ENCODE measurements at places on chromosomes 11 and 22.

DNA sequence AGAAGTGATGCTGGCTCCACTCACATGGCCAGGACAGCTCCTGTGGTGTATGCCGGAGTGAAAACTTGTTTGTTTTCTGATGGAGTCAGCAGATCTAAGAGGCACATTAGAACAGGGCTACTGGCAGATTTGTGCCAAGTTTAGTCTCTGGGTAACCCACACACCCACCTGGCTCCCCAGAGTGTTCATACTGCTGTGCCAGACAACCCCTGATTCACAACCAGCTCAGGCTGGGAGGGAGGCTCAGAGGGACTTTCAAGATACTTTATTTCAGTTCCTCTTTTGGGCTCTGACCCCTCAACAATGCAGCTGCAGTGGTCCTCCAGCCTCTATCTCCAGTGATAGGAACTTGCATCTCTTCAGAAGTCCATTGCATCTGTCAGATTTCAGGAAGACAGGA is 8.5 kb downstream of the NTM start:
- DNase-seq: no peak

- DNase-seq: no peak
These were observed 151.3 kb downstream of the SHANK2 start for GRCh38 chr11:71101046-71101445.

GRCh38 chr11:64568041-64568571 is 22.9 kb upstream of the SLC22A12 start:
- no peak for DNase-seq

DNA sequence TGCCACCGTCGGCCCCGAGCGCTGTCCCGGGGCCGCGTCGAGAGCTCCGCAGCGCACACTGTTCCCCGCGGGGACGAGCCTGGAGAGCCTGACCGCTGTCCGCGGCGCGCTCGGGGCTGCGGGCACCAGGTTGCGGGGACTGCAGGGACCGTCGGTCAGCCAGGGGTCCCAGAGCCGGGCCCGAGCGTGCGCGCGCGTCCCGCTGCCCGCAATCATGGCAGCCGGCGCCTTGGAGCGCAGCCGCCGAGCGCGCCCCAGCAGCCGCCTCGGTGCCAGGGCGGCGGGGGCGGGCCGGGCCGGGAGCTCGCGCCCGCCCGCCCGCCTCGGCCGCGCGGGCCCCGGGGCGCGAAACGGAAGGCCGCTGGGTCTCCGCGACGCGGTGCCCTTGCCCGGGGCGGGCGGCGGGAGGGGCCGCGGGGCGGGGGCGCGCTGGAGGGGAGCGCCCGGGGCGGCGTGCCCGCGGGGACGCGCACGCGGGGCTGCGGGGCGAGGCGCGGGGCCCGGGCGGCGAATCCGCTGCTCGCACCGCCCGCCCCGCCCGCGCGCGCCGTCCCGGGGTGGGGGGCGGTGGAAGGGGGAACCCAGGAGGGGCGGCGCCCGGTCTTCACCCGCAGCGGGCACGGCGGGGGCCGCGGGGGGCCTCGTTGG is 79.4 kb upstream of the PPARA start:
- peak; percentile 72 for DNase-seq

GRCh38 chr22:29080106-29080975 is 7.5 kb downstream of the KREMEN1 start:
- DNase-seq: no peak

- no peak for DNase-seq
These were observed 88.1 kb downstream of the SERGEF start for GRCh38 chr11:17924713-17925112.

DNA sequence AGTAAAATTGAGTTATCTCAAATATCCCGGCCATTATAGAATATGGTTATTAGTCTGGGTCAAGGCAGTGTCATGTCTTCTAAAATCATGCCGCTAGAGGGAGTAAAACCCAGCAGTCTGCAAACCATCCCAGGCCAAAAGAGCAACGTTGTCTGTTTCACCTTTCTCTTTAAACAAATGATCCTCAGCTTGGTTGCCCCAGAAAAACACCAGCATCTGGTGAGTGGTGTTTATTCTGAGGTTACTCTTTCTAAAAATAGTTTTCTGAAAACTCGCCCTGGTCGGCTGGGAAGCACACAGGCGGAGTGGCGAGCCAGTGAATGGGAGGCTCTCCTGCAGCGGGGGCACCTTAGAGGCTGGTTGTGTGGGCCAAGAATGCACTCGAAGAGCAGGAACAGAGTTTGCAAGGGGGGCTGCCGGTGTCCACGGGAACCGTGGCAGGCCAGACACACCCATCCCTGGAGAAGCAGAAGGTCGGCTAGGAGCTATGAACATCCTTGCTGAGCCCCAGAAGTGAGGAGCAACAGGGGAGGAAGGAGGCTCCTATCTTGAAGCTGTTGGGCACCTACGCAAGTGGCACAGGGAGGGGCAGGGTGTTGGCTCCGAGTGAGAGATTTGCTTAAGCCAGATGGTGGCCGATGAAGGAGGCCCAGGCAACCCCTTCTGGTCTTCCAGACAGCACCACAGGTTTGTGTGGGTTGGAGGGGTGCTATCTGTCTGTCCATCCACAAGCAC is 297.1 kb downstream of the ETS1 start:
- DNase-seq: peak; percentile 64

DNA sequence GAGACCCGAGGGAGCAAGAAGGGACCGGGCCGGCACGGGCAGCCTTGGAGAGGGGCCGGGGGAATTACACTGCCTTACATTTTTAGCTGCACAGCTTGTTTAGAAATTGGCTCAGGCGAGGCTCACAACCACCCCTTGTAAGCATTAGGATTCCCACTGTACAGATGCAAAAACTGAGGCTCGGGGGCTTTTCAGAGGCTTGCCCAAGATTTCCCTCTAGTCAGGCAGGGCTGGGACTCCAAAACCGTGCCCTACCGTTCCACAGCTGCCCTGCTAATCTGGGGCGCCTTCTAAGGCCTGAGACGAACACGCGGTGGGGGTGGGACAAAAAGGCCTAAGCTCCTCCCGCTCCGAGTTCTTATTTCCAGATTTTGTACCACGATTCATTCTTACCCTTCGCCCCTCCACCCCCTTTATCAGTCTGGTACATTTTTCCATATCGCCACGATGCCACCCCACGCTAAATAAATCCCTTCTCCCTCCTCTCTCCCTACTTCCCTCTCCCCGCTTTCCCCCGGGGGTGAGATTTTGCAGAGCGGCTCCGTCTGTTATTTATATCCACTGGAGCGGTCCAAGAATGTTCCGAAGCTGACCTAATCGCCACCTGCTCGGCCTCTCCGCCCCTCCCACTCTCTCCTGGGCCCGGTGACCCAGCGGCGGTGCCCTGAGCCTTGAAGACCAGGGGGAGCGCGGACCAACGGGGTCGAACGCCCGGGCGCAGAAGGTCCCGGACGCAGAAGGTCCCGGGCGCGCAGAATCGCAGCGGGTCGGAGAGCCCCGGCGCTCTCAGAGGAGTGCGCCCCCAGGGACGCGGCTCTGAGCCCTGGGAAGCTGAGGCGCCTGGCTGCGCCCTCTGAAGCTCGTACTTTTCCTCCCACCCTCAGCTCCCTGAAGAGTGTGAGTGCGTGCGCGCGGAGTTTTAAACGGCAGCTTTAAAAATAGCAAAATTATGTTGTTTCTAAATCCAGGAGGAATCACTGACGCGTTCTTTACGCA is 764 bp upstream of the PACSIN3 start:
- no peak for DNase-seq

DNA sequence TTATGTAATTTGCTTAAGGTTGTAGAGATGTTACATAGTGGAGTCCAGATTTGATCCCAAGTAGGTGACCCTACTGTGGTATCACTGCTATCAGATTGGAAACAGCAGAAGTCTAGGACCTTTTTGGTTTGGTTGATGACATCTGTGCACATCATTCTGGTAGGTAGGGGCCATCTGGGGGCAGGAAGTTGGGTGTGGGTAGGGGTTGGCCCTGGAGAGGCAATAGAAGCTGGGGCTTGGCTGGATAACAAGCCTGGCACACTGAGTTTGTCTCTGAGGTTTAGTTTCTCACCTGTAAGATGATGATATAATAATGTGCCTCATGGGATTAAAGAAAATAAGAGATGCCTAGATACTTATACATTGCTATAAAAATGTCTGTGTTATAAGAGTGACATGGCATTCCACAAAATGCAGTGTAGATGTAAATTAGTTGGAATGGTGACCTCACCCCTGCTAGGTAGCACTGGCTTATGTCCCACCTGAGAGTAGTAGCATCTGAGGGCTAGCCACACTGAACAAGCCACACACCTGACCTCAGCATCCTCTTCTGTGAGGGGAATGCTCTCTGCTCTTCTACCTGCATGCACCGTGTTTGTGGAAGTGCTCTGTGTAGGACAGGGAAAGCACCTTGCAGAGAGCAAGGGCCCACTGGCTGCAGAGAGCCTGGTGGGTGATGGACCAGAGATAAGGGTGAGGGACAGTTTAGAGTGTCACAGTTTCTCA is 36.9 kb downstream of the PTPRJ start:
- DNase-seq: no peak

- DNase-seq: no peak
These were observed 29.9 kb downstream of the KCNQ1OT1 start for GRCh38 chr11:2669634-2670469.

DNA sequence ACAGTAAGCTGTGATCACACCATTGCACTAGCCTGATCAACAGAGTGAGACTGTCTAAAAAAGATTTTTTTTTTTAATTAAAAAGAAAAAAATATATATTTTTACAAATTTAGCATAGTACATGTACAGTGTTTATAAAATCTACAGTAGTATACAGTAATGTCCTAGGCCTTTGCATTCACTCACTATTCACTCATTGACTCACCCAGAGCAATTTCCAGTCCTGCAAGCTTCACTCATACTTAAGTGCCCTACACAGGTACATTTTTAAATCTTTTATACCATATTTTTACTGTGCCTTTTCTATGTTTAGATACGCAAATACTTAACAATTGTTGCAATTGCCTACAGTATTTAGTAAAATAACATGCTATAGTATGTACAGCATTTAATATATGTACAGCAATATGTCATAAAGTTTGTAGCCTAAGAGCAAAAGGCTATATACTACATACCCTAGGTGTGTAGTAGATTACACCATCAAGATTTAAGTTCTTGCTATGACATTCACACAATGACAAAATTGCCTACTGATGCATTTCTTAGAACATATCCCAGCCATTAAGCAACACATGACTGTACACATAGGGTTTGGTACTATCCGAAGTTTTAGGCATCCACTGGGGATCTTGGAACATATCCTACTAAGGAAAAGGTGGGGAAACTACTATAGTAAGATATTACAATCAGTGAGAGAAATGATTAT is 22.8 kb downstream of the PIK3C2A start:
- DNase-seq: no peak

GRCh38 chr22:27431081-27431480 is 370.5 kb downstream of the MN1 start:
- DNase-seq: no peak

DNA sequence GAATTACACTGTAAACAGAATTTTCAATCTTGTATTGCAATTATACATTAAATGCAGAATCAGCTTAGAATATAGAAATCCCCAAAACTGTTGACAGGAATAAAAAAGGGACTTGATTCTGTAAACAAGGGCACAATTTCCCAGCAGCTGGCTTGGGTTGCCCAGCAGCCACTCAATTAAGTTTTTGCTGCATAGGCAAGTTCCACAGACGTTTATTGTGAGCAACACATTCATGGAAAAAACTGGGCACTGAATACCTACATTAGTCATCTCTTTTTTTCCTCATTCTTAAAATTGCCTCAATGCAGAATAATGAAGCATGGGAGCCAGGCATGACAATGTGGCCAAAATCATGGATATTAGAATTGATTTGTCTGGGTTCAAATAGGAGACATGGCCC is 421.8 kb upstream of the ANO5 start:
- DNase-seq: no peak

DNA sequence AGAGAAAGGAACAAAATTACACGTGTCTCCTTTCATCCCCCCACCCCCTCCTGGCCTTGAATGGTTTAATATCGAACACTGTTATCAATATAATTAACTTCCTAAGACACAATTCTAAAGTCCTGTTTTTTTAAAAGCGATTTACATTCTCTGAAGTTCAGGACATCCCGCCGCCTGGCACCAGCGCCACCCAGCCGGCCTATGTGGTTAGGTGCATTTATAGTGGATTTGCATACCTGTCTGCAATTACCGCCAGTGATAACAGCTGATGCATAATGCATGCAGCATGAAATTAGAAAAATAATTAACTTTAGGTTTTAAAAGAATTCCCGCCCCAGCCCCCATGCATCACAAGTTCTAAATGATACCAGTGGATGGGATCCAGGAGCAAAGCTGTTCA is 58.6 kb downstream of the MACROD1 start:
- no peak for DNase-seq

GRCh38 chr11:129264114-129264513 is 72.0 kb upstream of the ARHGAP32 start:
- no peak for DNase-seq

DNA sequence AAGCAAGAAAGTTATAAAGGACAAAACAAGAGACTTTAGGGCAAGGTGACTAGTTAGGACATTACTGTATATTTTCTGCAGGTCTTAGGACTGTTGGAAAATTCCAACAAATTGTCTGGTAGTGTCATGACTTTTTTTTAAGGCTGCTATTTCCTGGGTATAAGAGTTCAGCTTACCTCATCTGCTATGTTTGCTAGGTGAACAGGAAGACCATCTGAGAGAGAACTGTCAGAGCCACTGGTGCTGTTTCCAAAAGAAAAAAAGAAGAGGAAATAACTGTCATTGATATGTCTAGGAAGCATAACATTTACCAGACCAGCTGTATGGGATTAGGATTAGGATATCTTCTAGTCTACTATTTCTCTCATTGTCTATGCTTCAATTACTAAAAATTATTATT is 26.3 kb upstream of the MTCH2 start:
- DNase-seq: no peak

- no peak for DNase-seq
These were observed 114.5 kb upstream of the SPON1 start for GRCh38 chr11:13848031-13848430.

GRCh38 chr11:121452609-121453150 is at the start of gene SORL1-AS1:
TSS of gene SORL1-AS1 (minus strand) at chr11:121452967.
- peak; percentile 34 for DNase-seq

DNA sequence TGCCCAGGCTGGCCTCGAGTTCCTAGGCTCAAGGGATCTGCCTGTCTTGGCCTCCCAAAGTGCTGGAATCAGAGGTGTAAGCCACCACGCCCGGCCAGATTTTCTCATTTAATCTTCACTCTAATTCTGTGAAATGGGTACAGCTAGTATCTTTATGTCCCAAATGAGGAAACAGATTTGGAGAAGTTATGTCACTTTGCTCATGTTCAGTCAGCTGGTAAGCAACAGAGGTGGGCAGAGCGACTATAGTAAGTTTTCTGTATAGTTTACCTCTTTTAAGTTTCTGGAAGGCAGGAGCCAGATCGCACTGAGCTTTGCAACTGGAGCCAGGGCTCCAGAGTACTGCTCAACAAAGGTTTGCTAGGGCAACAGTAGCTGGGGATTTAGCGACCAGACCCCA is 33.2 kb downstream of the RCOR2 start:
- no peak for DNase-seq

GRCh38 chr11:57331720-57332119 is 4.0 kb downstream of the SSRP1 start:
- no peak for DNase-seq

DNA sequence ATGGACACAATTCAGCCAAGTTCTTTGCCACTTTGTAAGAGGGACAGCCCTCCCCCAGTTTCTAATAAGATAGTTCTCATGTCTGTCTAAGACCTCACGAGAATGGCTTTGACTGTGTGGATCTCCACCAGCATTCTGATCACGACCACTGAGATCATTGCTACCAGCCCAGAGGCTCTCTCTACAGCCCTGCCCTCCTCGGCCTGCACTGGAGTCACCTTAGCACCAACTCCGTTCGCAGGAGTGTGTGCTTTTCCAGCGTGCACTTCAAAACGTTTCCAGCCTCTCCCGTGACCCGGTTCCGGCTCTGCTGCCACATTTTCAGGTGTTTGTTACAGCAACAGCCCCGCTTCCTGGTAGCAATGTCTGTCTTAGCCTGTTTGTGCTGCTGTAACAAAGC is 26.2 kb downstream of the TSPAN32 start:
- no peak for DNase-seq

All from LoVo (cell line).